ENCODE measurements at places on chromosomes 3 and 15. TPM values are rescaled to one million over a fixed set of nuclear protein-coding genes. Genes with fewer than 3 reads are reported as not detected.
A peak's percentile ranks its signal among the peaks of the same experiment; 100 is the strongest.

DNA sequence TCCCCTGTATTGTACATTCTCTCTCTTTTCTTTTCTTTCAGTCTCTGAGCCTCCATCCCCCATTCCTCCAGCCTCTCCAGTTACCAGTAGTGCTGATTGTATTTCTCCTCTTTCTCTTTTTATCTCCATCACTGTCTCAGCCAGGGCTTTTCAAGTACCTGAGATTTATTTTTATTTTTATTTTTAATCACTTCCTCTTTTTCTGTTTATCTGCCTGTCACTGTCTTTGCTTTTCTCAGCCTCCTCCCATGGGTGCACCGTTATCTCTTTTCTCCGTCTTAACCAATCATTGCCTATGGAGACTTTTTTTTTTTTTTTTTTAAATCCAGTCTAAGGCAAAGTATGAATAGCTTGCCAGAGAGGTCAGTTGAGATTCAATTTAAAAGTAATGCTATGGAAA lies 359.3 kb downstream of the GAP43 start:
- H3K4me1 ChIP-seq: no peaks in the 10 kb centered on the region
- H3K27me3 ChIP-seq: no peaks in the 10 kb centered on the region
- H3K27ac ChIP-seq: no peak overlapping the region
- H3K36me3 ChIP-seq: no peaks in the 10 kb centered on the region
- H3K4me3 ChIP-seq: no peak overlapping the region

DNA sequence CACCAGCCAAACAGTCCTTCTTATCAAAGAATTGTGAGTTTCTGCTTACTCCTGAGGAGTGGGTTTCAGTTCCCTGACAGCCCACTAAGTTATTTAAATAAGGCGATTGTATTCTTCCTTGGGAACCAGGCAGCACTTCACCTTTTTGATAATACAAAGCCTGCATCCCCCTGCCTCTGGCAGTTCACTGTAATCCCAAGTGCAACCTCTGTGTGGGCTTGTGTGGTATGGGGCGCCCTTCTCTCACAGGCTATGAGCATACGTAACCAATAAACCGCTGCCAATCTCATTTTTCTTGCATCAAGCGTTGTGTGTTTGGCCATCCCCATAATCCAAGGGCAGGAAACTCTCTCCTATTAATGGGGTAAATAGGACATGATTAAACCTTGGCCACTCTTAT lies 1025.6 kb downstream of the NSUN3 start:
- no peaks in the 10 kb centered on the region for H3K4me1 ChIP-seq
- H3K36me3 ChIP-seq: no peaks in the 10 kb centered on the region
- H3K27me3 ChIP-seq: no peaks in the 10 kb centered on the region
- H3K4me3 ChIP-seq: no peak overlapping the region
- H3K27ac ChIP-seq: no peak overlapping the region

DNA sequence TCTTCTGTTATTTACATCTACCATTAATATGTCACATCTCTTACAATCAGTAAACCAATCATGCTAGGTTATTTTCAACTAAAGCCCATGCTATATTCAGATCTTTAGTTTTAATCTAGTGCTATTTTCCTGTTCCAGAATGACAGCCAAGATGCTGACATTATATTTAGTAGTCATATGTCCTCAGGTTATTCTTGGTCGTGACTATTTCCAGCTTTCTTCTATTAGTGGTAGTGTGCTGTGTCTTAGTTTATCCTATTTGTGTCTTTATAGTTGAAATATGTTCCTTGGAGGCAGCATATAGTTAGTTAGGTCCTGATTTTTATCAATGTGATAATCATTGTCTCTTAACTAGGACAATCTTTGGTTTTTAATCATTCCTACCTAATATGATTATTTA lies 566.5 kb downstream of the CADM2 start:
- H3K4me3 ChIP-seq: no peak overlapping the region
- H3K4me1 ChIP-seq: peaks cover 3% of the 10 kb centered on the region
- no peak overlapping the region for H3K27ac ChIP-seq
- no peaks in the 10 kb centered on the region for H3K27me3 ChIP-seq
- no peaks in the 10 kb centered on the region for H3K36me3 ChIP-seq
- no peak for DNase-seq

DNA sequence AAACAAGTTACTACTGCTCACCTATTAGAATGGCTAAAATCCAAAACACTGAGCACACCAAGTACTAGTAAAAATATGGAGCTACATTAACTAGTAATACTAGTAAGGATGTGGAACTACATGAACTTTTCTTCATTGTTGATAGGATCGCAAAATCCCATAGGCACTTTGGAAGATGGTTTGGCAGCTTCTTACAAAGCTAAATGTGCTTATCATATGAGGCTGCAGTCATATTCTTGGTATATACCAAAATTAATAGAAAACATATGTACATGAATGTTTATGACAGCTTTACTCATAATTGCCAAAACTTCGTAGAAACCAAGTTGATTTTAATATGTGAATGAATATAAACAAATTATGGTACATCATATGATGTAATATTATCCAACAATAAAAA lies 366.8 kb upstream of the KCNMB2 start:
- no peak overlapping the region for H3K27ac ChIP-seq
- H3K27me3 ChIP-seq: no peaks in the 10 kb centered on the region
- peaks cover 16% of the 10 kb centered on the region for H3K4me1 ChIP-seq
- no peaks in the 10 kb centered on the region for H3K36me3 ChIP-seq
- H3K4me3 ChIP-seq: no peak overlapping the region

DNA sequence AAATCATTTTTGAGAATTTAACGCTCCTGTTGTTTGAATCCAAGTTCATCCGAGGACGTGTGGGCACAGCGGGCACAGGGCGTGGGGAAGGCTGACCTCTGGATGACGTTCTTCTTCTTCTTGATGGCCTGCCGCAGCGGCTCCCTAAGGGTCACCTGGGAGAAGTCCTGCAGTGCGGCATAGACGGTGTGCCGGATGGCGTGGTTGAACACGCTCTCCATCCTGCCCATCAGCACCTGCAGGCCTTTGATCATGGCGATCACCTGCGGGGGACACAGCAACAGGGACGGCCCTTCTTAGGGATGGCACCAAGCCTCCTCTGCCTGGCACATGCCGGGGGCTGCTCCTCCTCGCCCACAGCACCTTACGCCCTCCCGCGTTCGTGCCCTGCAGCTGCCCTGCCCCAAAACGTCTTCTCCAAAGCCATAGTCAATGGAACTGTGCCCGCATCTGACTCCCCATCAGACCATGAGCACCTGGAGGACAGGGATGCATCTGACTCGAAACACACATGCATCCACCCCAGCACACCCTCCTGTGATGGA lies 61.5 kb downstream of the CYFIP1 start:
- no peaks in the 10 kb centered on the region for H3K27me3 ChIP-seq
- no peak for DNase-seq
- H3K27ac ChIP-seq: no peak overlapping the region
- no peaks in the 10 kb centered on the region for H3K4me1 ChIP-seq

GRCh38 chr15:73325191-73325861 lies 43.4 kb downstream of the HCN4 start:
- no peaks in the 10 kb centered on the region for H3K36me3 ChIP-seq
- DNase-seq: peak; percentile 2
- no peak overlapping the region for H3K27ac ChIP-seq
- no peaks in the 10 kb centered on the region for H3K4me1 ChIP-seq
- no peak overlapping the region for H3K4me3 ChIP-seq

DNA sequence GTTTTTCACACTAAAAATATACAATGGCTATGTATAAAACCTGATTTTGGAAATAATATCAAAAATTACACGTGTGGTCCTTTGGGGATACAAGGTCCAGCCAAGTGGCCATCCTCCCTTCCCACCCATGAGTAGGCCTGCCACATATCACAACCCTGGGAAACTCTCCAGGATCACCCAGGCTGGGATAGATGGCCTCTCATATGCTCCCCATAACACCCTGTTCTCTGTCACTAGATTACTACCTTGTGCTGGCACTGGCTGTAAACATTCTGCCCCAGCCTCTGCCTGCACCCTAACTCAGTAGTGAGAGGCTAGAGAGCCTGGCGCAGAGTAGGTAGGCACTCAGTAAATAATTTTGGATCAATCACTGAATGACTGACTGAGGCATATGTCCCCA lies 52.1 kb downstream of the CLDN18 start:
- H3K27me3 ChIP-seq: no peaks in the 10 kb centered on the region
- no peaks in the 10 kb centered on the region for H3K4me1 ChIP-seq
- no peak for DNase-seq
- no peaks in the 10 kb centered on the region for H3K36me3 ChIP-seq
- H3K4me3 ChIP-seq: no peak overlapping the region
- no peak overlapping the region for H3K27ac ChIP-seq

DNA sequence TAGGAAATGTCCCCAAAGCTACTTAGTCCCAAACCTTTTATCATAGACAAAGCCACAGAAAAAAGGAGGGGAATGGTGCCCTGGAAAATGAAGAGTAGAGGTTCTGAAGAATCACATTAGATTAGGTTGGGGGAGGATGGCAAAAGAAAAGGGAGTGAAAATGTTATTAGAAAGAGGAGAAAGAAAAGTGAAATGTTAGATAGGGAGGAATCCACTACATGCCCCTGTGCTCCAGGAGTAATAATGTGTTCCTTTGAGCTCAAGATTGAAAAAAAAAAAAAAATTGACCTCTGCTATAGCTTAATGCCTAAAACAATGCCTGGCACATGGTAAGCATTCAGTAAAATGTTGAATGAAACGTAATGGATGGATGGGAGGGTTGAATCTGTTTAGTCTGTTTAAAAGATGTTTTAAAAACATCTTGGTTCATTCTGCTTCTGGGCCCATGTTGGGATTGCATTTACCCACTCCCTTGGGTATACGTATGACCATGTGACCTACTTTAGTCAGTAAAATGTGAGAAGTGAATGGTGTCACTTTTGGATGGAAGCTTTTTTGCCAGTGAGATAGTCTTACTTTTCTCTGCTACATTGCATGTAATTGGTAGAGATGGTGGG lies 19.0 kb downstream of the MAPK6 start:
- H3K4me3 ChIP-seq: no peak overlapping the region
- H3K36me3 ChIP-seq: no peaks in the 10 kb centered on the region
- no peak for DNase-seq
- H3K27me3 ChIP-seq: no peaks in the 10 kb centered on the region
- no peak overlapping the region for H3K27ac ChIP-seq
- H3K4me1 ChIP-seq: peaks cover 61% of the 10 kb centered on the region

DNA sequence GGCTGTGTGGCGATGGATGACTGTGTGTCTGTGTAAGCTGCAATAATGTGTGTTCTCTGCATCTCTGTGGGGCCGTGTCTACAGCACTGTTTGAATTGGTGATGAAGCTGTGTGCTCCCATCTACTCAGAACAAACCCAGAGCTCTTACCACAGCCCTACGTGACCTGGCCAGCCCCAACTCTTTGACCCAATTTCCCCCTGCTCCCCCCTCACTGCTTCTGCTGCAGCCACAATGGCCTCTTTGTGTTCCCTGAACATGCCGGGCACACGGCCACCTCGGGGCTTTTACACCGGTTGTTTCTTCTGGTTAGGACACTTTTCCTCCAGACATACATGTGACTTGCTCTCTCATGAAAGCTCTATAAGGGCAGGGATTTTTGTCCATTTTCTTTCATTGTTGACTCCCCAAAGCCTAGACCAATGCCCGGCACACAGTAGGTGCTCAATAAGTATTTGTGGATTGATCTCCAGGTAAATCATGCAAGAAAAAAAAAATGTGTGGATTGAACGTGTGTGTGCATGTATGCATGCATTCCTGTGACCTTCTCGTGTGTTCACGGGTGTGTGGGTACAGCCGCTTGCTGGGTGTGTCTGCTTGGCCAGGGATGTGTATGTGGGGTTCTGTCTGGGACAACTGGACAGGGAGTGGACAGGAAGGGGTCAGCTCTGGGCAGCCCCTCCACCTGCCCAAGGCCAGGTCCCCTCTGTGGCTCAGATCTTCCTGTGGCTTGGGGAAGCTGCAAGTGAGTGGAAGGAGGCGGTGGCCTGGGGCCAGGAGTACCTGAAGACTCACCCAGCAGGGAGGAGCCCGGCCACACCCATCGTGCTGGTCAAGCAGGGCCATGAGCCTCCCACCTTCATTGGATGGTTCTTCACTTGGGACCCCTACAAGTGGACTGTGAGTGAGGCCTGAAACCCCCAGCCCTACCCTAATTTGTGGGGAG lies 14.8 kb downstream of the VILL start:
- H3K4me1 ChIP-seq: no peaks in the 10 kb centered on the region
- H3K27me3 ChIP-seq: no peaks in the 10 kb centered on the region
- H3K36me3 ChIP-seq: peaks cover 7% of the 10 kb centered on the region
- H3K4me3 ChIP-seq: no peak overlapping the region

DNA sequence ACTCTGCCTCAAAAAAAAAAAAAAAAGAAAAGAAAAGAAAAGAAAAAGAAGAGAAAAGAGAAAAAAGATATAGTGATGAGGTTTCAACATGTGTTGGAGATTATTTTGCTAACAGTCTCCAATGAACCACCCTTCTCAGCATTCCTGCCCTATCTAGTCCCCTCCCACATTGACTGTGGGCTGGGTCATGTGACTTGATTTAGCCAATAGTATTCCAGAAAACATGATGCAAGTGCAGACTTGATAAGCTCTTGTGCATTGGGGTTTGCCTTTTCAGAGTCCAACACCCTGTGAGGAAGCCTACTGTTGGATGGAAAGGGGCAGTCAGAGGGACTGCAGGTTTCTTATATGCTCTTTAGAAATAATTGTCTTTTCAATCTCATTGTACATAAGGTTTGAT lies 37.8 kb upstream of the MED12L start:
- H3K27ac ChIP-seq: no peak overlapping the region
- no peak for DNase-seq
- no peak overlapping the region for H3K4me3 ChIP-seq
- no peaks in the 10 kb centered on the region for H3K36me3 ChIP-seq

- no peaks in the 10 kb centered on the region for H3K36me3 ChIP-seq
- H3K27me3 ChIP-seq: no peaks in the 10 kb centered on the region
- no peak for DNase-seq
- no peaks in the 10 kb centered on the region for H3K4me1 ChIP-seq
- no peak overlapping the region for H3K4me3 ChIP-seq
- H3K27ac ChIP-seq: no peak overlapping the region
These were observed 18.6 kb downstream of the CSTA start for GRCh38 chr3:122343654-122344053.

DNA sequence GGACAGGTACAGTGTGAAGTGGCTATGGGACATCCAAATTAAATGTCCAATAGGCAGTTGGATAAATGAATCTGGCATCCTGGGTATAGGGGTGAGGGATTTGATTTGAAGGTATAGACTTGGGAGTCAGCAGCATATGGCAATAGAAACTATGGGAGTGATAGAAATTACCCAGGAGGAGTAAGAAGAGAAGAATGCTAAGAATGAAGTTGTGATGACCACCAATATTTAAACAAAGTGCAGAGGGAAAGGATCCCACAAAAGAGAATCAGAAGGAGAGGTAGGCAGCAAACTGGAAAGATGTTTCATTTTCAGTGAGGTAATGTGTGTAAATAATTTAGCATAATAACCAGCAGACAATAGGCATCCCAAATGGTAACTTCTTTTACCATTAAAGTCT lies 13.8 kb upstream of the MSL2 start:
- no peak for DNase-seq
- H3K4me1 ChIP-seq: no peaks in the 10 kb centered on the region
- H3K4me3 ChIP-seq: no peak overlapping the region
- no peak overlapping the region for H3K27ac ChIP-seq

SNX22 gene
- total RNA-seq: not detected

NOP10 gene
- total RNA-seq: 157 TPM

MESP1 gene
- total RNA-seq: 12.6 TPM

HYPK gene
- 19.9 TPM for total RNA-seq

ADGRG7 gene
- total RNA-seq: not detected

Data from gastrocnemius medialis (tissue), 4 donors.